OCI-LY7 (cell line): ENCODE measurements at places on chromosomes 2 and 18.

DNA sequence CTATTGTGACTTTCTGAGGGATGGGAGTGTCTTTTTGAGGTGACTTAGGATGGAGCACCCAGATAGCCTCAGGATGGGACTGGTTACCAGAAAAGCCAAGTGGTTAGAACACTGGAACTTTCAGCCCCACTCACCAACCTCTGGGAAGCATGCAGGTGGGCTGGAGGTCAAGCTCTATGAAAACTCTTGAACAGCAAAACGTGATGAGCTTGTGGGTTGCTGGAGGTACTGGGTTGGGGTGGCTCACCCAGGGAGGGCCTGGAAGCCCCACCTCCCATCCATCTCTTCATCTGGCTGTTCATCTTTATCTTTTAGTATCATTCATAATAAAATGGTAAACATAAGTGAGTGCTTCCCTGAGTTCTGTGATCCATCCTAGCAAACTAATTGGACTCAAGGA lies 216.4 kb downstream of the SPP2 start:
- DNase-seq: no peak

GRCh38 chr18:22883827-22884226 lies 49.3 kb upstream of the RBBP8 start:
- no peak for DNase-seq

- no peak for DNase-seq
These were observed 127.8 kb downstream of the LNPK start for GRCh38 chr2:175874291-175874690.

DNA sequence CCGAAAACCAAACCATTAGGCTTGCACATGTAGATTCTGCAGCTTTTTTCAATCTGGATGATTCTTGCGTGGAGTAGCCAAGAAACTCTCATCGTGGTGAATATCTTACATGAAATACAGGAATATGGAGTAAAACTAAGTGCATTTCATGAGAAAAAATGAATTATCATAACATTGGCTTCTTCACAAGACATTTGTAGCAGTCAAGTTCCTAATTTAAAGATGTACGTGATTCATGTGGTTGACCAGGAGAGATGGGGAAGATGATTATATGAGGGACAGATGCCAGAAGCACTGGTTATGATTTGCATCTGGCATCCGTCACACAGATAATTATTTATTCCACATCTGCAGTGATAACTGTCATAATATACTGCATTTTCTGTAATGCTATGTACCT lies 90.4 kb downstream of the ANTXR1 start:
- no peak for DNase-seq

- no peak for DNase-seq
These were observed 54.8 kb downstream of the NBAS start for GRCh38 chr2:15506229-15506819.

GRCh38 chr2:42844901-42845821 lies 52.8 kb upstream of the HAAO start:
- DNase-seq: no peak

DNA sequence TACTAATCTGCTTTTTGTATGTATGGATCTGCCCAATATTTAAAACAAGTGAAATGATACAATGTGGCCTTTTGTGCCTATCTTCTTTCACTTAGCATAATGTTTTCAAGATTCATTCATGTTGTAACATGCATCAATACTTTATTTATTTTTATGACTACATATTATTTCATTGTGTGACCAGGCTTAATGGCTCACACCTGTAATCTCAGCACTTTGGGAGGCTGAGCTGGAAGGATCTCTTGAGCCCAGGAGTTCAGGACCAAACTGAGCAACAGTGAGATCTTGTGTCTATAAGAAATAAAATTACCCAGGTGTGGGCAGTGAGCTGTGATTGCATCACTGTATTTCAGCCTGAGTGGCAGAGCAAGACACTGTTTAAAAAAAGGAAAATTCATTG lies 33.2 kb downstream of the SPOPL start:
- DNase-seq: no peak

DNA sequence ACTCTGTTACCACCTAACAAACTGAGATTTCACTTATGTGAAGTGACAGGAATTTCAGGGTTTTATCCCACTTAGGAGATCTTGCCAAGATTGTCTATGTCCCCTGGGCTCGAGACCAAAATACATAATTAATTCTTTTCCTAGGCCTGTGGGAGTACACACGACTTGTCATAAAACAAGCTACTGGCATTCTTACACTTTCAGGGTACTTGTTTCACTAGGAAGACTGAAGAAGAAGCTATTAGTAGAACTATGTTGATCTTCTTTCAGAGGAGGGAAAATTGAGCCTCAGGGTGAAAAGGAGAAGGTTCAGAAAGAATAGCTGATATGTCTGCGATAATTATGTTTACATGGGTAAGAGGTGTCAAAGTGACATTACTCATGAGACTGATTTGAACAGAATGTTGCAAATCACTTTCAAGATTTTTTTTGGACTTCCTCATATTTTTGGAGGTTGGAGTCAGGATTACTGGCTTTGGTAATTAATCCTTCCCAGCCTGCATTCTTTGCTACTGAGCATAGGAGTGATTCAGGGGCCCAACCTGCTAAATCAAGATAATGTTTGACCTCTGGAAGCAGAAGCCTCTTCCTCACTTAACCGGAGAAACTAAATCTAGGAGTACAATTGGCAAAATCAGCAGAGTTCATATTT lies 240.0 kb upstream of the NT5C1B start:
- DNase-seq: no peak

DNA sequence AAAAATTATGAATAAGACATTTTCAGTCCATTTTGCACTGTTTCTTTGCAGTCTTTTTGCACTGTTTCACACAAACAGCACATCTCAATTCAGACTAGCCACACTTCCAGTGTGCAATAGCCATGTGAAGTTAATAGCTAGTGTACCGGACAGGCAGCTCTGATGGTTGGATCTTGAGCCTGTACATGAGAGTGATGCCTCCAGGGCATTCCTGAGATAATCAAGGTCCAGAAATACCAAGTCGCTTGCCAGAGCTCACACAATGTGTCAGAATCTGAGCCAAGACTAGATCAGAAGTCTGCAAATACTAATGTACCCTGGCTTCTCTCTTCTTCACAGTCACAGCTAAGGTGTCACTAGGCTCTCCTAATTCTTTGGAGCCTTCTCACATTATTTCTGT lies 180.2 kb downstream of the OSR1 start:
- DNase-seq: no peak
